ENCODE measurements at places on chromosomes 2 and 18.
A peak's percentile ranks its signal among the peaks of the same experiment; 100 is the strongest.

GRCh38 chr2:212381428-212382102 lies 157.0 kb downstream of the ERBB4 start:
- no peak for DNase-seq

DNA sequence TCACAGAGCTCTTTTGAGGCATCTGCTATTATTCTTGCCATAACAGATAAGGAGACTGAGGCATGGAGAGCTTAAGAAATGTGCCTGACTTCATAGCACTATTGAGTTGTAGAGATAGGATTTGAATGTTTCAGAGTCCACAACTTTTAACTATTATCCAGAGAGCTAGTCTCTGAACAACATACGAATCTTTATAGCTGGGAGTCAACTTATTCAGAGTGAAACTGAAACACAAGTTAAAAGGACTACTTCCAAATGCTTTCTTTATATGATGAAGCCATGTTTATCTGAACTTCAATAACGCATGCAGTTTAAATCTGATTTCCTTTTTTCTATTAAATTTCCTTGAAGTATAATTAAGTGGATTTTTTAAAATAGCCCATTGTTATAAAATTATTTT lies 268.8 kb downstream of the IKZF2 start:
- no peak for DNase-seq

- no peak for DNase-seq
Measured at GRCh38 chr2:105961599-105962146, 217.0 kb downstream of the NCK2 start.

DNA sequence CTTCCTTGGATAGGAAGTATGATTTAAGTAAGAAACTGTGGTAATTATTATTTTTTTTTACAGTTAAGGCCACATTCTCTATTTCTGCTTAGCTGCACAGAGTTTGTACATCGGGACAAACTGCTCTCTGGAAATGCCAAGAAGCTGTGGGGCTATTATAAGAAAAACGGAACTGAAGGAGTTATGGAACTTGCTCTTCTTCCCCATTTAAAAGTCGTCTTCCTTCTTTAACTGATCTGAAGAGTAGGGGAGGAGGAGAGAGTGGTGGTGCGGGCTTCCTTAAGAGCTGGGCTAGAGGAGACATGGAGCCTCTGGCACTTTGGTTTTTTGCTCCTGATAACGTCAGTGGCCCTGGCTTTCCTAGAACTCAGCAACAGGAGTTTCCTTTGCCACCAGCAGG lies 54.4 kb downstream of the RAB31 start:
- DNase-seq: no peak

DNA sequence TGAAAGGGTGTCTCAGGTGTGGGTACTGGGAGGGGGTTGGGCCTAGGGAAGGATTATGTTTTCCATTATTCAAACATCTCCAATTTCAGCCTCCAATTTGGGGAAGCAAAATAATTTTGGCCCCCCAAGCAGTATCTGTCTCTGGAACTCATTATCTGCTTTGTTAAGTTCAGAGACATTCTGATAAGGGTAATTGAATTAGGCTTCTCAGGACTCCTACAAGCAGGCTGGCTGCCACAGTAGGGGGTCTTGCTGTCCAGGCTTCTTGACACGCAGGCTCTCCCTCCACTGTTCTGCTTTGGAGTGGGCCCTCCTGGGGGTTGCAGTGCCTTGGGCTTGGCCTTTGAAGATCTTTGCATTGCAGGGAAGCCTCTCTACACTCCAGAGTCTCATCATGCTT lies 108.1 kb upstream of the SIX2 start:
- DNase-seq: no peak

- no peak for DNase-seq
Measured at GRCh38 chr2:86064006-86064405, 41.7 kb downstream of the POLR1A start.

DNA sequence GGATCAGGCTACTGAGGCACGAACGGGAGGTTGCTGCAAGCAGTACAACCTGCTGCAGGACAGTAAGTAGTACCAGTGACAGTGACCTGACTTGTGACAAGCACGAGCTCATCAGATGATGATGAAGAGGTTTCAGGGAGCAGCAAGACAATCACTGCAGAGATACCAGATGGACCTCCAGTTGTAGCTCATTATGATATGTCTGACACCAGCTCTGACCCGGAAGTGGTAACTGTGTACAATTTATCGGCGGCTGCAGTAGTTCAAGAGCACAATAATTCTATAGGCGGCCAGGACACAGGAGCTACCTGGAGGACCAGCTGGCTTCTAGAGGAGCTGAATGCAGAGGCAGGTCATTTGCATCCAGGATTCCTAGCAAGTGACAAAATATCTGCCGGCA lies 64.0 kb upstream of the GULP1 start:
- no peak for DNase-seq

- no peak for DNase-seq
Measured at GRCh38 chr2:177396703-177397460, 4.3 kb downstream of the AGPS start.

- DNase-seq: no peak
Measured at GRCh38 chr2:48253301-48253700, 276.7 kb upstream of the STON1 start.

DNA sequence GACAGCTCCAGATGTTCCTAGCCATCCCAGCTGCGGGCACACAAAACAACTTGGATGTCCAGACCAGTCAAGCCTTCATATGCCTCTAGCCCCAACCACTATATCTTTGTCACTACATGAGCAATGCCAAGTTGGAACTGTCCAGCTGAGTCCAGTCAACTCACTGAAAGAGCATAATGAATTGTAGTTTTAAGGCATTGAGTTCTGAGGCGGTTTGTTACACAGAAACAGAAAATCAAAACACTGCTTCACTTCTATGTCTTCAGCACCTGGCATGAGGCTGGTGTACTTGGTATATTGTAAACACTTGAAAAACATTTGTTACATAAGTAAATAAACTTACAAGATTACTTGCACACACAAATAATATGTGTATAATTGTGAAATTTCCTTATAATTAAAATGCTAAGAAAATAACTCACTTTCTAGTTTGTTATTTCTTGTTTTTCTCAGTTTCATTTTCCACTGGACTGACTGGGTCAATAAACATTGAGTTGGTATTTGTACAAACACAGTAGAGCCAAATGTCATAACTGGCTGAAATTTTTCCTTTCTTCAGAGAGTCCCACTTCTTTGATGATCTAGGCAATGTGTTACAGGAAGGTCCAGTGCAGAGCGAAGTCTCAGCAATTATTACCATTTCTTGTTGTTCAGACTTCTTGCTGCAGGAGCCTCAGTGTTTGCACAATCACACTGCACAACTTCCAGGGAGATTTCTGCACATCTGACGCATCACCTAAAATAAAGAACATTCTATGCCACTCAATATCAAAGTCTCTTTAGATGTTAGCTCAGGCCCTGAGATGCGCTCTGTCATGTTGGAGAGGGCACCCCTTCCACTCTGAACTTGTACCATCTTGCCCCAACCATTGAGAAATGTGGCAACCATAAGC lies 38.2 kb upstream of the DPP4 start:
- DNase-seq: no peak

GRCh38 chr2:28635191-28635611 lies 116.4 kb upstream of the PPP1CB start:
- DNase-seq: no peak

GRCh38 chr2:163812926-163813520 lies 77.2 kb upstream of the FIGN start:
- no peak for DNase-seq

- DNase-seq: no peak
Measured at GRCh38 chr2:190679813-190680591, 31.1 kb downstream of the NAB1 start.

- no peak for DNase-seq
Measured at GRCh38 chr2:19073522-19073921, 284.9 kb downstream of the OSR1 start.

DNA sequence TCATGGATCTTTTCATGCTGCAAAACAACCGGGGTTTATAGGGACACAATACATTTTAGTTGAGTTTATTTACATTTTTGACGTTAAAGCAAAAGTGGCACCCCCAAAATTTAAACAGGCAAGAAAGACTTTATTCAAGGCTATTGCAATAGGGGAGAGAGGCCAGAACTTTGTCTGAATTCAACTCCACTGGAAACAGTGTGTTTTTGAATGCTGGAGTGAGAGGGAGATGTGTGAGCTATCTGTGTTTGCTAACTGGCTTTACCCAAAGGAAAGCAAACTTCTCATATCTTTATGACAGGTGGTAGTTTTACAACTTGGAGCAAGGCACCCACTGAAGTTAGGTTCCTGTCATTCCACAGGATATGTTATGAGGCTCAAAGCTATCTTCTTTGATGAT lies 207.4 kb downstream of the AGPS start:
- DNase-seq: no peak

DNA sequence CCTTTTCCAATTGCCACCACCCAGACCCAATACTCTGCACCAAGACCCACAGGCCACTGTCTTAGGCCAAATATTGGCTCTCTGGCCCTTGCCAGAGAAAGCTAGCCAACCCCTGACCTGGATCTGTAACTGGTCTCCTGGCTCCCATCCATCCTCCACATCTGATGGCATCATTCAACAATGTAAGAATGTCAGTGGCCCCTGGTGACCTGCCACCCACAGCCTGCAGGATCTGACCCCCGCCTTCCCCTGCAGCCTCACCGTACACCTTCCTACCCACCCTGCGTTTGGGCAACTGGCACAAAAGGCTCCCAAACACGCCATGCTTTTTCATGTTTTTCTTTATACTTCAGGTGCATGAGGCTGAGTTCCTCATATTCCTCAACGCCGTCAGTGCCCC lies 60.0 kb upstream of the ASAP2 start:
- no peak for DNase-seq

- no peak for DNase-seq
Measured at GRCh38 chr2:232929303-232930058, 59.4 kb downstream of the SNORC start.

GRCh38 chr2:49490710-49491109 lies 336.4 kb upstream of the FSHR start:
- DNase-seq: peak; percentile 25

GRCh38 chr2:18119883-18120282 lies 241.4 kb downstream of the KCNS3 start:
- DNase-seq: no peak

DNA sequence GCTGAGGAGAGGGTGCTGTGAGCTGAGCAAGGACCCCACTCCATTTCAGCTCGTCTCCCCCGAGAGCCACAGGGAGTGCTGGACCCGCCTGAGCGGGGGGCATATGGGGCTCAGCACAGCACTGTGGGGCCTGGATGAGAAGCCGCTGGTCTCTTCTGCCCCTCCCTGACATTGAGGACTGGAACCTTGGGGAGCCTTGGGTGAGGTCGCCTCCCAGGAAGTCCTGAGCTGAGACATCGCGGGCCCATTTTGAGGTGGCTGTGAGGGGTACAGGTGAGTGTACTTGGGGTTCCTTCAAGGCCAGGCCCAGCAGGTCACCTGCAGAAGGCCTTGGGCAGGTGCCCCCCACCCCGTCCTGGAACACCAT lies 3.1 kb upstream of the AQP12A start:
- no peak for DNase-seq

DNA sequence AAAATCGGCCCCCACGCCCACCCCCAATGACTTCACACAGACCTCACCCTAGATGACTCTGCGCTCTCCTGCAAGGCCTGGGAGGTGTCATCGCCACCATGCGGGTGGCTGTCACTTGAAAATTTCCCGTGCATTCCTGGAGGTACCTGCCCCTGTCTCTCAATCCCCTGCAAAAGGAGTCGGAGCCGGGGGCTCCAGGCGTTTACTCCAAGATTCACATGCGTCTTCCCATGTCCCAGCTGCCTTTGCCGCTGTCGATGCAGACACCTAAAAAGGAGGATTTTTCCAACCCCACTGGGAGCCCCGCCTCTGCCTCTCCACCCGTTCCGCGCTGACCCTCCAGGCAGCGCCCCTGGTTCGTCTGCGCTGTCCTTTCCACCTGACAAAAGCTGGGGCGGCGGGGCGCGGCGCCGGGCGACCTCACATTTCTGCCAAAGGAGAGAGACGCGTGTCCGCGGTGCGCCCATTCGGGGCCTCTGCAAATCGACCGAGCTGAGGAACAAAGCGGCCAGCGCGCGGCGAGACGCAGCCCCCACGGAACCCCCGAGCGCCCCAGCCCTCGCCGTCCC lies 667 bp downstream of the REEP1 start:
- no peak for DNase-seq

DNA sequence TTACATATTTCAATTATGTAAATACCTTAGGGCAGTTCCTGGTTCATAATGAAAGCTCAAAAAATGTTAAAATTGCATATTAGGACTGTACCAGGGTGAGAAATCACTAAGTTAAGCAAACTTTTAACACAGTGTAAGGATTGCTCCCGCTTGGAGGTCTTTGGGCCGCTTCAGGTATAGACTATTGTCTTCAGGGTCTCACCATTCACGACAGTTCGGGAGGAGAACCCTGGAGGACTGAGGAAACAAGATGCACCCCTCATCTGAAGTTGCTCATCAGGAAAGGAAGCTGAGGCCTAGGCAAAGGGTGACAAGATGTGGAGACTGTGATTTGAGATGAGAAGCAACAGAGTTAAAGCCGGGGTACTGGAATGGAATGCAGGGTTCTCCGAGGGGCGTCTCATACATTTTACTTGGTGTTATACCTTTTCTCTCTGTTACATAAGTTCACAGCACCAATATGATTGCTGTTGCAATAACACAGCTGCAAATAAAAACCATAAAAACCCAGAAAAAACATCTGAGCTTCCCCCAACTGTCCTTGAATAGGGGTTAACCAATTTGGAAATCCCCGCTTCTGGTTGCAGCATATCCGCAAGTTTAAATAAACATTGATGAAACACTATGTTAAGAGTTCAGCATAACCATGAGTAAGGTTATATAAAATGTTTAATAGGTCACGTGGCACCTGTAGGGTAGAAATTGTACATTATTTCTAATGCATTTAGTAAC lies 40.1 kb downstream of the FBXO48 start:
- DNase-seq: no peak

- no peak for DNase-seq
Measured at GRCh38 chr18:76364282-76365259, 130.5 kb downstream of the ZNF516 start.

DNA sequence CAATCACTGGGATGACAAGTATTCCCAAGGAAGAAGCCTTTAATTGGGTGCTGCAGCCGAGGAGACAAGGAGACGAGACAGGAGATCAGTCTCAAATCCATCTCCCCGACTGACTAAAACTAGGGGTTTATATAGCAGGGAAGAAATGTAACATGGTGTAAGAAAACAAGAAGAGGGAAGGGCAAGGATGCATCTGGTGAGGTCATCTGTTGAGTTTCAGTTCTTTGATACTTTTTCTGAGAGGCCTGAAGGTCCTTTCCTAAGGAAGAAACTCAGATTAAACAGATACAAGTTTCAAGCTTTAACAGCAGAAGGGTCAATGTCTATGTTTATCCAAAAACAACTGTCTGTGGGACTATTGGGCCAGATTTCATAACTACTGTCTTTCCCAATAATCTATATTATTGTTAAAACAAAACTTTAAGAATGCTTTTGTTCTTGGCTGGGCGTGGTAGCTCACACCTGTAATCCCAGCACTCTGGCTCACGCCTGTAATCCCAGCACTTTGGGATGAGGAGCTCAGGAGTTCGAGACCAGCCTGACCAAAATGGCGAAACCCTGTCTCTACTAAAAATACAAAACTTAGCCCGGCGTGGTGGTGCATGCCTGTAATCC lies 2.5 kb upstream of the PDCL3 start:
- DNase-seq: no peak

Measured in GM12891 (cell line).